Suppressor macrophage (primary cell): ENCODE measurements at places on chromosomes 12 and 14.
A peak's percentile ranks its signal among the peaks of the same experiment; 100 is the strongest.

DNA sequence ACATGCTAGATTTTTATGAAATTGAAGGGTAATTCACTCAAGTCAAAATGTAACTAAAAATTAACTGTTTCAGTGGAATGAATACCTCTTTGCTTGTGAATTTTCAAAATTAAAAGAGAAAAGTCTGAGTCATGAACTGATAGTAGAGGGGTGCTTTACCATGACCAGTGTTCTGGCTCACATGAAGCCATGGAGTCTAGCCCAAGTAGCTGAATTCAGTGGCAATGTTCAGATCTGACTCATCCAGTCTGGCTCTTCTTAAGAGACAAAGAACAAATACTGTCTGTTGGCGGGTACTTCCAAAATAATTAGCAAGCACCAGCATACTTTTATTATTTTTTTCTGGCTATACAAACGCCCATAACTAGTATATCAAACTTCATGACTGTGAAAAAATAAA, 366.3 kb upstream of the GARIN6 start:
- DNase-seq = no peak

GRCh38 chr12:76866726-76867125, 12.1 kb downstream of the CSRP2 start:
- DNase-seq = no peak

GRCh38 chr12:3888659-3889058, 15.5 kb upstream of the PARP11 start:
- DNase-seq = peak; percentile 48

- no peak for DNase-seq
These were observed 17.4 kb downstream of the NR1H4 start for GRCh38 chr12:100491104-100491503.

GRCh38 chr14:59190372-59190771, 1.9 kb downstream of the DAAM1 start:
- peak; percentile 19 for DNase-seq

DNA sequence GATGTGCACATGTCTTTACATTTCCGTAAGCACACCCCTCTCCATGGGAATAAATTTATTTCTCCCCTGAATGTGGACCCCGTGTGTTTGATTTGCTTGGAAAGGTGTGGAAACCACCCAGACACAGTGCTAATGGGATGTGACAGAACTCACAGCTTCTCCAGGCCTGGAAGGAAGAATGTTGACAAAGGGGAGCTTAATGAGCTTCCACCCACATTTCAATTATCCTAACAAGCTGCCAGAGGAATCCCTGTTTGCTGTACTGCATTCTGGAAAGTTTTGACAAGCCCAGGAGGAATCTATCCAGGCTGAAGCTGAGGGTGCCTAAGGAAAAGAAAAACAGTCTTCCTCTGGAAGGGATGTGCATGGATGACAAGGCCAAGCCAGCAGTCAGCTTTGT, 51.2 kb upstream of the CCDC60 start:
- no peak for DNase-seq

DNA sequence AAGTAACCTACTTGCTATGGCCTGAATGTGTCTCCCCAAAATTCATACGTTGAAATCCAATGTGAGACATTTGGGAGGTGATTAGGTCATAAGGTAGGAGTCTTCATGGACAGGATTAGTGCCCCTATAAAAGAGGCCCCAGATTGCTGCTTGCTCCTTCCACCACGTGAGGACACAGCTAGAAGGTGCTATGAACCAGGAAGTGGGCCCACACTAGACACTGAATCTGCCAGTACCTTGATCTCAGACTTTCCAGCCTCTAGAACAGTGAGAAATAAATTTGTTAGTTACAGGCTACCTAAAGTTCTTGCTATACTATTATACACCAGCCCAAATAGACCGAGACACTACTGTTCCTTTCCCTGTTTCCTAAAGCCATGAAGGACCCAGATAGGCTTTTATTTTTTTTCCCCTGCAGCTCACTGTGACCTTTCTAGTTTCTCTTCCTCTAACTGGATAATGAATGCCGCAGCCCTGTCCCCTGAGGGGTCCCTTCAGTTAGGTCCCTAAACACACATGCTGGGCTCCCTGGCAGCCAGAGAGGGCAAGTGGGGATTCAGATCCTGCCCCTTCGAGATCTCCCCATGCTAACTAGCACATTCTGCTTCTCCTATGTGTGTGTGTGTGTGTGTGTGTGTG, 19.3 kb downstream of the SLC25A3 start:
- DNase-seq = peak; percentile 58

- DNase-seq = peak; percentile 11
These were observed 189.1 kb downstream of the PIWIL1 start for GRCh38 chr12:130526813-130527212.

GRCh38 chr14:77593501-77593961, 22.9 kb downstream of the SPTLC2 start:
- peak; percentile 88 for DNase-seq

DNA sequence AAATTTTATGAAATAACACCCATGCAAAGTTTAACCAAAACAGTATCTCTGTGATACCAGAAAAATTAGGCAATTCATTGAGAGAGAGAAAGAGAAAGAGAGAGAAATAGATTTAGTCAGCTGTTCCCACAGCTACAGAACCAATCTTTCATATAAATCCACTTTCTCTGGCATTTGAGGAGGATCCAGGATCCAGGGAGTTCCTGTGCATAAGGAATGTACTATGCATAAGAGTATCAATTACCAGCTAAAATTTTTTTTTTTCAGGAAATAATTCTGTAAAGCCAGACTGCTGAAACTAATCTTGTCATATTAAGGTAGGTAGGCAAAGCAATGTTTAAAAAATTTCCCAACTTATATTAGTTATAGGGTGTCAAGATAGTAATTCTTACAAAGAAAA, 133.7 kb downstream of the FLRT2 start:
- DNase-seq = no peak
